Stromal cell of bone marrow (primary cell): ENCODE measurements at places on chromosomes 3 and 15.
A peak's percentile ranks its signal among the peaks of the same experiment; 100 is the strongest.

DNA sequence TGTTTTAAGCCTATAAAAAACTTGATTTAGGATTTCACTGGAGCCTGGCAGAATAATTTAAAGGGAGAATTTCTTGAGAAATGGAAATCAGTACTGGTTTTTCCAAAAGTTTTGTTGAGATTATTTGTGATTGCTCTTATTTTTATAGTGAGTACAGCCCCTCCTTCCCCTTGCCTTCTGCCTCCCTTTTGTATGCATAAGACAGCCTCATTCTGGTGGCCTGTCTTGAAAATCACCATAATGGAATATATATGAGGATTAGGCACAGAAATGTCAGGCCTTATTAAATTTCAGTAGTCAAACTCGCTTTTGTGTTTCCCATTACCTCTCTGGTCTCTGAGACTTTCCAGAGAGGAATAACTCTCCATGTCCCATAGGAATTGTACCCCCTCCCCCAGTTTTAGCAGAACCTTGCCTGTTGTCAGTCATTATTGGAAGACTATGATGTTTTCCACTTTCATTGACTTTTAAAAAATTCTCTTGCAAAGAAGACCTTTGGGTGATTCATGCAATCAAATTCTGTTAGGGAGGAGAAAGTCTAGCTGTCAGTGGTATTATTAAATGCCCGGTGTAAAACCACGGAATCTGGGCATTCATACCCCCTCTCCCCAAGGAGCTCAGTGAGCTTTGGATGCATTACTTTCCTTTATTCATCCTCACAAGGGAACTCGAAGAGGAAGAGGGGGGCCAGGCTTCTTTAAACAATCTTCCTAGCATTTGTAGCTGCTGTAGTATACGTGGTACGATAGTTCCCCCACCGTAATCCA is 171.6 kb upstream of the TSC22D2 start:
- DNase-seq: peak; percentile 35

- no peak for DNase-seq
These were observed 50.2 kb upstream of the GMNC start for GRCh38 chr3:190912736-190913135.

DNA sequence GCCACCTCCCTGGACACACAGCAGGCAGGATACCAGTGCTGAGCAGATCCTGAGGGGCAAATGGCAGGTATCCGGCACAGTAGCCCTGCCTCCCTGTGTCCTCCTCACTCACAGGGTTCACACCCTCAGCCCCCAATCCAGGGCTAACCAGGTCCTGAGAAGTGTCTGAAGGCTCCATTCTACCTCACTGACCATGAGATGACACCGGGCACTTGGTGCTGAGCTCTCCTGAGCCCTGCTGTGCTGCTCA is 115.4 kb upstream of the ATP2B2 start:
- DNase-seq: no peak

DNA sequence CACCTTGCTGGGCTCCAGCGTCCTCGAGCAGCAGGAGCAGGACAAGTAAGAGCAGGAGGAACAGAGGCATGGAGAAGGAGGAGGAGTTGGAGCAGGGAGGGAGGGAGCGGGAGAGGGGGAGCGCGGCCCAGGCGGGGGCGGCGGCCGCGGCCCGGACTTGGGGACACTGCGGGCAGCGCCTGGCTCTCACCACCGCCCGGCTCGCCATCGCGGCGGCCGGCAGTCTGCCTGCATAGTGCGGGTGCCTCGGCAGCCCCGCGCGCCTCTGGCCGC is 440 bp downstream of the DCBLD2 start:
- DNase-seq: no peak

DNA sequence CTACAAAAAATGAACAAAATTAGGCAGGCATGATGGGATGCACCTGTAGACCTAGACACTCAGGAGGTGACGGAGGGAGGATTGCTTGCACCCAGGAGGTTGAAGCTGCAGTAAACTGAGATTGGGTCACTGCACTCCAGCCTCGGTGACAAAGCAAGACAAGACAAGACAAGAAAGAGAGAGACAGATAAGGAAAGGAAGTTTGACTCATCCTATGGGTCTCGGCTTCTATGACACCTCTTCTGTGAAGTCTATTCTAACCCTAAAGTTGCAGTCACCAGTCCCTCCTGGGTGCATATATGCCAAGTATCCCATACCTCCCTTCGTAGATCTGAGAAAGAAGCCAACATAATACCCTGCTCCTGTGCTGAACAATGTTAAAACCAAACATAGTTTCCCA is 7.9 kb upstream of the ZMAT3 start:
- no peak for DNase-seq

- no peak for DNase-seq
These were observed 30.6 kb downstream of the PSMD6 start for GRCh38 chr3:63992516-63993209.

GRCh38 chr15:76168237-76168984 is 108.6 kb downstream of the TMEM266 start:
- no peak for DNase-seq

DNA sequence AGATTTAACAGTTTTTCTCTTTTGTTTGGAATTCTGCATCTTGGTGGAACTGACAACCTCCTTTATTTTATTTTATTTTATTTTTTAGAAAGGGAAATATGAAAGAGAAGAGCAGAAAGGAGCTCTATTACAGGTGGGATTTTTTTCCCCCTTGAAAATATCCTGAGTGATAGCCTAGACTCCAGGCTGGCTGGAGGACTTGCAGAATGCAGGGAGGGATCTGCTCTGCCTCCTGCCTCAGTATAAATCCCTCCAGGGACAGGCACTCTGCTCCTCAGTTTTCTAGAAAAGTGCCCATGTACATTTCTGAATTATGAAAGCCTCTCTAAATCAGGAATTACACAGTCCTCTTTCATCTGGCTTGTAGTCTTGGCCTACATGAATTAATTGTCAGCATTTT is 173.7 kb downstream of the TMEM108 start:
- DNase-seq: no peak

DNA sequence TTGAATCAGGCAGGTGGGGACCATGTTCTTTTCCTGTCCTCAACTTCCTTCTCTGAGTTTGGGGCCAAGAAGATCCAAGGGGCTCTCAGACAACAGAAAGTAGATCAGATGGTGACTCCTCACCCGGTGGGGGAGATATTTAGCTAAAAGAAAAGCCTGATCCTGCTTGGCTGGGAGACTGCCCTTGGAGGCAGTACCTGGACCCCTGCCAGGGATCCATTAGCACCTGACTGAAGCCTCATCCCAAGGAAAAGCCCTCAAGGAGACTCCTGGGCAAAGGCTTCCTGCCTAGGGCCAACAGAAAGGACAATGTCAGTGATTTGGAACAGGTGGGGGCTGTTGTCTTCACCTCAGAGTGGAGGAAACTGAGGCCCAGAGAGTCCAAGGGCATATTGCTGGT is 33.5 kb upstream of the HHATL start:
- no peak for DNase-seq

DNA sequence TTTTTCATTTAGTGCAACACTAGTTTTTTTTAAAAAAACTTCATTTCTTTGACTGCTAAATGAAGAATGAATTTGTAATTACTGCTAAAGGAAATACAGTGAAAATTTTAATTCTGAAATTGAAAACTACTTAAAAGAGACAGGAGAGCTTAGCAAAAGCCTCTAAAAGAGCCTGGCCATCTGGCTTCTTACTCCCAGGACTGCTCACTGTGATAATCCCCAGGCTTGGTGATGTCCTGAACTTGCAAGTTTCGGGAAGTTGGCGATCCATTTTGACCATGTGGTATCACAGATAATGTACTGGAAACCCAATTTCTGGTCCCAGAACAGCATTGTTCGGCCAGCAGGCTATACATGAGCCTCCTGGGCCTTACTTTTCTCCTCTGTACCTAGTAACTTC is 292.1 kb downstream of the FGF12 start:
- DNase-seq: no peak

DNA sequence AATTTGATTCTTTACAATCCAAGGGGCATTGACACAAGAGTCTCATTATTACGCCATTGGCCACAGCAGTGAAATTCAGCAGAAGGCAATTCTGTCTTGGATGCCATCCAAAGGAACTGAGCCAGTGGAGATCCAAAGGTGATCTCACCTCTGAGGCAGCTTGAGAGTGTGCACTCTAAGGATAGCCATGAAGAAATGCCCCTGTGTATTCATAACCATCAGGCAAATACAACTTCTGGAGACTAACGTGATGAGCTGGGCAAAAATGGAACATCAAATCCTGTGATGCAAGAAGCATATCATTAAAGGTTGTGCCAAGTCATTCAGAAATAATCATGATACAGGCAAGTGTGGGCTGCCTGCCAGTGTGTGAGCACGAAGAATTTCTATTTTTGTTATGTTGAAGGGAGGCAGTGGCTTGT is 41.4 kb downstream of the ROBO2 start:
- DNase-seq: no peak

DNA sequence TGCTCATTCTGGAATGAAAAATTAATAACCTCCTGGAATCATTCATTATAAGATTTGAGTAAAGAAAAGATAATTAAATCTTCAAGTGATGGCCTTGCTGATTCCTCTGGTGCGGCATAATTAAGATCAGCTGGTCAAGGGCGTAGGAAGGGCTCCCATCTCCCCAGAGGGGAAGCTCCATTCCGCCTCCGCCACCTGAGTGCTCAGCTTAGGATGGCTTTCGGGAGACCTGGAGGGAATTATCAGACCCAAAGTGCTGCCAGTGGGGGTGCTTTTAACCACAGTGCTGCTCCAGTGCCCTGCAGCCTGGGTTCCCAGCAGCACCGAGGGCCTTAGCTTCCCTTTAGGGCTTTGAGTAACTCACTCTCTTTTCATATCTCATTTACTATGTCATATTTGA is 556.6 kb upstream of the RGMA start:
- DNase-seq: no peak

DNA sequence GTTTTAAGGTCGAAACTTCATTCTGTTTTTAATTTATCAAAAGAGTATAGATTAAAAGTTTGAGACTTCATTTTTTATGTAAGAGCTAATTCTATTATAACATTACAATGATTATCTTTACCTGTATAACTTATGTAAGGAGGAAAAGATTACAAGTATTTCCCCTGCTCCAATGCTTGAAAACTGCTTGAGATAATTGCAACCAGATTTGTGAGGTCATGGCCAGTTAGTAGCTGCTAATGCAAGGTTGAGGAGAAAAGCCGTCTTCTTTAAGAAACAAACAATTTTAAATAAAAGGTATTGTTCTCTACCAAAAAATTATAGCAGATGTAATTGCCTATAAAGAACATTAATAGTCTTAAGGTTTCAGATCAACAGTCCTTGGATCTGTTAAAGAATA is 208.3 kb upstream of the UBE2E2 start:
- DNase-seq: no peak

DNA sequence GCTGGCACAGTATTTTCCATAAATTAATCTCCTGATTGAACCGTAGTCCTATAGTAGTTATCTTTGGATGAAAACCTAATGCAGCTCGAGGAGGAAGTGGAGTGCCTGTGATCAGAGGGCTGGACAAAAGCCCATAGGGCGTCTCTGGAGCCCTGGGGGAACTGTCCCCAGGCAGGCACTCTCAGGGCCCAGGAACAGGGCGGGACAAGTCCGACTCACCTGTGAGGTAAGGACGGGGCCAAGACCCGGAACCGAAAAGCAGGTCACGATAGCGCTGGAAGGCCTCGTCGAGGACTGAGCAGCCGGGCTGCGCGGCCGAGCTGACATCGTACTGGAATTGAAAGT is 341 bp downstream of the HEXA start:
- no peak for DNase-seq

DNA sequence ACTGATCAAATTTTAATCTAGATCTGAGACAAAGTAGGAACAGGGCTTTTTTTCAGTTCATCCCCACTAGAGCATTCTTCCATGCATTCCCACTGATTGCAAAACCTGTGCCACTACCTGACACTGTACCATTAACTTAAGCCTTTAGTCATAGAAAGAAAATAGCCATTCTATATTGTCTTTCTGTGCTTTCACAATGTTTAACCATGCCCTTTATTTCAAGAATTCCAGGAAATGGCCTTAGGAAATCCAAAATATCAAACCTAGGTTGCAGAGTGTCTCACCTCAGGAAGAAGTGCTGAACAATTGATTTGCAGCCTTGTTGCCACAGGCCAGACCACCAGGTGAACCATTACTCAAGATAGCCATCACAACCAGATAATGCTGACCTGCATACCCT is 56.2 kb upstream of the TGFBR2 start:
- no peak for DNase-seq

DNA sequence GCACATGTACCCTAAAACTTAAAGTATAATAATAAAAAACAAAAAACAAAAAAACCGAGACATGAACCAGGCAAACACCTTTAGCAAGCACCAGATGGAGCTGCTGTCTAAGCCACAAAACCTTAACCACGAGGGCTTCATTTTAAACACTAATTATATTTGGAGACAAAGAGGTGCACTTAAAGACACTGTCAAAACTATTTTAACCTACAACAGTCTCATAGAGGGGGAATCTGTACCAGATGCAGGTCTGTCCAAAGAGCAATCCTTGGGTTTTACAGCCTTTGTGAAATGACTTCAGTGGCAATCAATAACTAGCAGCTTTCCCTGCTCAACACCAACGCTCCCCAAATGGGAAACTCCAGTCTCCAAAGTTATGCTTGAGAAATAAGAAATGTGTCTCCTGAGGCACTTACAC is 115.7 kb upstream of the TSPAN3 start:
- DNase-seq: no peak

GRCh38 chr15:95616306-95616705 is 714.2 kb upstream of the NR2F2 start:
- no peak for DNase-seq

DNA sequence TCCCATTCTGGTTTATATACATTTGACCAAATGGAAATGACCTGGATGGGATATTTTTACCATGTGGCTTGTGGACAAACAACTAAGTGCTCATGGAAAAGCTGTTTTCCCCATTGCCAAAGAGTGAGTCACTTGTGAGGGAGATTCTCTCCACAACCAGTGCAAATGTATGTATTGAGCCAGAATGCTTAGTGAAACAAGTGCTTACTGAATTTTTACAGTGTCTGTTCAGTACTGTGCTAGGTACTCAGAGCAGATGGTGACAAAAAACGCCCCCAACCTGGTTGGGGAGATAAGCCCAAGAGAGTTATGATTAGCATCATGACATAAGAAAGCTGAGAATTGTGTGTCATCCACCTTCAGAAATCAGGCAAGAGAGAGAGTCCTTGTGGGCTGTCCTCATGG is 2.3 kb downstream of the CHP1 start:
- peak; percentile 37 for DNase-seq

GRCh38 chr3:185337231-185337816 is 25.6 kb upstream of the MAP3K13 start:
- no peak for DNase-seq

- no peak for DNase-seq
These were observed 43.8 kb downstream of the IL5RA start for GRCh38 chr3:3066378-3066777.

- DNase-seq: no peak
These were observed 88.3 kb upstream of the PRR23C start for GRCh38 chr3:139132976-139133375.

- peak; percentile 49 for DNase-seq
These were observed 38.4 kb downstream of the GTF2E1 start for GRCh38 chr3:120780977-120781376.
